ENCODE measurements at places on chromosomes 3 and 15.
A peak's percentile ranks its signal among the peaks of the same experiment; 100 is the strongest.

- DNase-seq = no peak
Measured at GRCh38 chr3:128188326-128188725, 35.0 kb downstream of the EEFSEC start.

GRCh38 chr3:185823078-185824044 lies 1.5 kb downstream of the IGF2BP2 start:
- peak; percentile 60 for DNase-seq

DNA sequence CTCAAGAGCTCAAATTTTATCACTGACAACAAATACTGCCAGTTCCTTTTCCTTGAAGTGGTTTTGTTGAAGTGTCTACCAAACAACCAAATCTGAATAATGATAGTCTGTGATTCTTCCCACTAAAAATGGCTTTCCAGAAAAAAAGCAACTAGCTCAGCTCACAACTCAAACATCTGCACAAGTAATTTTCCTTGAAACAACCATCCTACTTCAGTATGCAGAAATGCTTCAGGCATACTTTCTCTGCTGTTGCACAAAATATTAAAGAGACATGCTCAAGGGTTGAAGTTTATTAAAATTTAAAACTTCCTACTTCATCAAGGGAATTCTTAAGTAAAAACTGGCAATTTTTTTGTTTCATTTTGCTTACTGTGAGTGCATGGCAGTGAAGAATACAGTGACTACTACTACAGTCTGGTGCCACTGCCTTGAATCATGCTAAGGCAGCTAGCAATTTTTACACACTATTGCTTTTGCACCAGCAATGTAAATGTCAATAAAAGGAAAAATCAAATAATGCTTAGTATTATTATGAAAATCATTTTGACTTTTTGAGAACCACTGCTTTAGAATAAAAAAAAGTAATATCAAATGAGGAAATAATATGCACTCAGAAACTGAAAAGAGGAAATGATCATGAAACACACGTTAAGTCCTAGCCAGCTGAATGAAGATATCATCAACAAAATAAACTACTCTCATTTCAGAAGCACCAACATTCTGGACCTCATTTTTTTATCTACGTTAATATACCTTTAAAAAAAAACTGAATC lies 33.6 kb downstream of the VPS13C start:
- no peak for DNase-seq

GRCh38 chr15:82146990-82147461 lies 101.2 kb upstream of the MEX3B start:
- DNase-seq = peak; percentile 63

DNA sequence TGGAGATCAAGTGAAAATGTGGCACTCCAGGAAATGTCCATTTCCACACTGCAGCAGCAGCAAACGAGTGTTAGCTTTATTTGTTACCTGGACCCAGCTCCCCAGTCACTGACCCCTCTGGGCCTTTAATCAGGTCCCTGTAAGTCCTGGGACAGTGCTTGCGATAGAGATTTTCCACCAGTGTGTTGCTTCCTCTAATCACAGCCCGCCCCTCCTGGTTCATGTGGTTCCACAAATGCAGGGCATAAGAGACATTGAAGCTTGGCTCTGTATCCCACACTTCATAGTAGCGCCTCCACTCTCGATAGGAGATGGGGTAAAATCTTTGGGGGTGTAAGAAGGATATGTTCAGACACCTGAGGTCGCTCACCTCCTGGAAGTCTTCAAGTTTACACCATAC lies 8.0 kb downstream of the A4GNT start:
- DNase-seq = no peak

GRCh38 chr3:167487556-167487955 lies 13.7 kb upstream of the SERPINI2 start:
- DNase-seq = no peak

- DNase-seq = no peak
Measured at GRCh38 chr15:92624401-92624991, 31.1 kb downstream of the FAM174B start.

DNA sequence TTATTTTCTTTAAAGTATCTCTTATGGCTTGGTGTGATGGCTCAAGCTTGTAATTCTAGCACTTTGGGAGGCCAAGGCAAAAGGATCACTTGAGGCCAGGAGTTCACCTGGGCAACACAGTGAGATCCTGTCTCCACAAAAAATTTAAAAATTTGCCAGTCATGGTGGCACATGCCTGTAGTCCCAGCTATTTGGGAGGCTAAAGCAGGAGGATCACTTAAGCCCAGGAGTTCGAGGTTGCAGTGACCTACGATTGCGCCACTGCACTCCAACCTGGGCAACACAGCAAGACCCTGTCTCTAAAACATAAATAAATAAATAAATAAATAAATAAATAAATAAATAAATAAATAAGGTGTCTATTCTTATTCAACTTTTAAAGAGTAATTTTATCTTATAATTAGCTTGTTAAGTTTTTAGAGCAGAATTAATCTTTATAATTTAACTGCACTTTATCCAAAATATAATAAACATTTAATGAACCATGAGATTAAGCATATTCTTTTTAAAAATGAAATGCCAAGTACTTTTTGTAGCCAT lies 48.0 kb downstream of the KPNA1 start:
- no peak for DNase-seq

DNA sequence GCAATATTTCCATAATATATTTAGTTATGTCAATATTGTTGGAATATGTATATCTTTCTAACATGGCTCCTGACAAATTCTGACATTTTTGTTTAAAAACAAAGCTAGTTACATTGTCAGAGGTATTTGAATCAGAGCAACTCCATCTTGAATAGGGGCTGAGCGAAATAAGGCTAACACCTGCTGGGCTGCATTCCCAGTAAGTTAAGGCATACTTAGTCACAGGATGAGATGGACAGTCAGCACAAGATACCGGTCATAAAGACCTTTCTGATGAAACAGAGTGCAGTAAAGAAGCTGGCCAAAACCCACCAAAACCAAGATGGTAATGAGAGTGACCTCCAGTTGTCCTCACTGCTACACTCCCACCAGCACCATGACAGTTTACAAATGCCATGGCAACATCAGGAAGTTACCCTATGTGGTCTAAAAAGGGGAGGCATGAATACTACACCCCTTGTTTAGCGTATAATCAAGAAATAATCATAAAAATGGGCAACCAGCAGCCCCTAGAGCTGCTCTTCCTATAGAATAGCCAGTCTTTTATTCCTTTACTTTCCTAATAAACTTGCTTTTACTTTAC lies 30.4 kb downstream of the RPL22L1 start:
- DNase-seq = no peak

- no peak for DNase-seq
Measured at GRCh38 chr3:40689837-40690236, 165.1 kb downstream of the ZNF621 start.

DNA sequence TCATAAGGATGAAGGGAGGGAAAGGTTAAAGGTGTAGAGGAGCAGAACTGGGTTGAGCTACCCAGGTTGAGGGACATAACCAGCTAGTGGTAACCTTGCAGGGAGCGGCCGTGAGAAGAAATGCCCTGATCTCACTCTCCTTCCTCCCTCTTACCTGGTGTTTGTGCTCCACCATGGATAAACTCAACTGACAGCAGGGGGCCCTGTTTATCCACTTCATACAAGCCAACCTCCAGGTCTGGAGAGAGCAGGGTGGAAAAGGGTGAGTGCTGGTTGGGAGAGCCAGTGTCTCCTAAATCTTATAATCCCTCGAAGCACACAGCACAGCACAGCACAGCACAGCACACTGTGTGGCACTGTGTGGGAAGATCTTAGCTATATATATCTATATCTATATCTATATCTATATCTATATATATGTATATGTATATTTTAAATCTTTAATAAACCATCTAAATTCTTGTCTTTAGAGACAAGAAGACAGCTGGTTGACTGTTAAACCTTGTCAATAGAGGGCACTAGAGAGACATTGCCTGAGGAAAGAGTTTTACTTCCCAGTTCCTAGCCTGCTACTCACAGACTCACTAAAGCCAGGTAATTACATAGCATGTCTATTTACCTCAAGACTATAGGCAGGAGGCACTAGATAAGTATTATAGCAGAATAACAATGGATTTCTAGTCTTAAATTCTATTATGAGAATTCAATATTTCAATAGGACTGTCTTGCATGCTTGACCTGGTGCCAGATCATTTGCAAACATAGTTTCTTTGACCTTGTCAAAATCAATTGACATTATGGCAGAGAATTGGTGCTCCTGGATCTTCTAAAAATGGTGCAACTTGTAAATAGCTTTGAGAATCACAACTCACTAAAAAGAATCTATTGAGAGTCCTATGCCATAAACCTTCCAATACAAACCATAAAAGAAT lies 21.7 kb upstream of the FMN1 start:
- DNase-seq = peak; percentile 29

GRCh38 chr3:10242182-10243065 lies 5.8 kb upstream of the TATDN2 start:
- DNase-seq = peak; percentile 38

- no peak for DNase-seq
Measured at GRCh38 chr3:7739754-7740153, 761.9 kb upstream of the LMCD1 start.

- DNase-seq = no peak
Measured at GRCh38 chr3:181728470-181729340, 17.0 kb downstream of the SOX2 start.

GRCh38 chr3:196969134-196969659 lies 564 bp upstream of the PIGZ start:
- peak; percentile 29 for DNase-seq

DNA sequence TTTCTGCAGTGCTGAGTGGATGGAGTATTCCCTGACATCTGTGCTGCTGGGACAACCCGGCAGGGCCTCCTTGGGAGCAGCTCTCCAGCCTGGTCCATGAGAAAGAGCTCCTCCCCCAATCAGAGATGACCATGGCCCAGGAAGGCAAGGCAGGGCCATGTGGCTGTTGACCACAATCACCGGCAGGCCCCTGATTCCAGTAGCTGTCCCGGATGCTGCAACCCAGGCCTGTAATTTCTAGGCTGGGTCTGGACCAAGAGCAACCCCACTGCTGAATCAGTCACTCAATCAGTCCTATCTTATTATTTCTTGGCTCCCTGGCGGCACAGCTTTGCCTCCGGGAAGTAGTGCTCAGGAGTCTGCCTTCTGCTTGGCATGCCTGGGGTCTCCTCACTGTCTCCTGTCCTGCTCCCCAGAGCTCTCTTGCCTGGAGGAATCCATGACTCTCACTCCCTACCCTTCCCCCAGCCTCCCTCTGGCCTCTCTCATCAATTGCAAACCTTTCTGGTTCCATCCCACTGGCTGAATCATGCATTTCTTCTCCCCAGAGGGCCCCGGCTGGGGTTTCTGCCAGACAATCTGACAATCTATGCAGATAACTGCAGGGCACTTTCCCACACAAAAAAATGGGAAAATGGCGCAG lies 32.6 kb upstream of the ITGA11 start:
- DNase-seq = peak; percentile 57

- DNase-seq = no peak
Measured at GRCh38 chr15:69805248-69805953, 292.3 kb downstream of the TLE3 start.

GRCh38 chr3:95815828-95816227 lies 998.6 kb upstream of the EPHA6 start:
- DNase-seq = no peak

GRCh38 chr15:48361685-48362084 lies 30.5 kb downstream of the DUT start:
- DNase-seq = peak; percentile 65

- DNase-seq = no peak
Measured at GRCh38 chr15:57550640-57551039, 41.1 kb upstream of the MYZAP start.

DNA sequence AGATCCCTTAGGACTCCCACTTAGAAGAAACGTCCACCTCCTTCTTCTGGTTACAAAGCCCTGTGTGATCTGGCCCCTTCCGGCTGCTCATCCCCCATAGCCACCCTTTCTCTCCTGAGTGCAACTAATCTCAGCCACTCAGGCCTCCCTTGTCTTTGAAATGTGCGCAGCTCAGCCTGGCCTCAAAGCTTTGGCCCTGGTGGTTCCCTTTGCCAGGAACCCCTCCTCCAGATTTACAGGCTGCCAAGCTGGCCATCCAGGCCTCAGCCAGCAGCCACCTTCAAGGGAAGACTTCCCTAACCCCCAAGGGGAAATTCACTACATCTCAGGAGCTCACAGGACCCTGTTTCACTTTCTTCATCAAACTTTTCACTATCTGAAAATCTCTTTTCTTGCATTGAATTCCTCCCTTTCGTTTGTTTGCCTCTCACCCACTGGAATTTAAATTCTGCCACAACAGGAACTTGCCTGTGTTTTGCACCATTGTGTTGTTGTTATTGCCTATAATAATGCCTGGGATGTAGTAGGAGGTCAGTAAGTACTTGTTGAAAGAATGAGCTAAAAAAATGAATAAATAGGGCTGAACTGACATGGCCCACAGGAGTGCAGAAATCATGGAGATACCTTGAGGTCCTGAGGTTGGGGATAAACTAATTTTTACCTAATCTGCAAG lies 109.5 kb upstream of the PFN2 start:
- peak; percentile 26 for DNase-seq

DNA sequence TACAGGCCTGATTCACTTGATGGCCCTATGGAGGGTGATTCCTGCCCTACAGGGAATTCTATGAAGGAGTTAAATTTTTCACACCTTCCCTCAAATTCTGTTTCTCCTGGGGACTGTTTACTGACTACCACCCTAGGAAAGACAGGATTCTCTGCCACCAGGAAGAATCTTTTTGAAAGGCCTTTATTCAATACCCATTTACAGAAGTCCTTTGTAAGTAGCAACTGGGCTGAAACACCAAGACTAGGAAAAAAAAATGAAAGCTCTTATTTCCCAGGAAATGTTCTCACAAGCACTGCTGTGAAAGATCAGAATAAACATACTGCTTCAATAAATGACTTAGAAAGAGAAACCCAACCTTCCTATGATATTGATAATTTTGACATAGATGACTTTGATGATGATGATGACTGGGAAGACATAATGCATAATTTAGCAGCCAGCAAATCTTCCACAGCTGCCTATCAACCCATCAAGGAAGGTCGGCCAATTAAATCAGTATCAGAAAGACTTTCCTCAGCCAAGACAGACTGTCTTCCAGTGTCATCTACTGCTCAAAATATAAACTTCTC lies 43.6 kb downstream of the BLM start:
- DNase-seq = no peak

- no peak for DNase-seq
Measured at GRCh38 chr15:67805008-67805665, 20.2 kb upstream of the SKOR1 start.

GRCh38 chr15:61681038-61681418 lies 379.2 kb downstream of the VPS13C start:
- DNase-seq = no peak

DNA sequence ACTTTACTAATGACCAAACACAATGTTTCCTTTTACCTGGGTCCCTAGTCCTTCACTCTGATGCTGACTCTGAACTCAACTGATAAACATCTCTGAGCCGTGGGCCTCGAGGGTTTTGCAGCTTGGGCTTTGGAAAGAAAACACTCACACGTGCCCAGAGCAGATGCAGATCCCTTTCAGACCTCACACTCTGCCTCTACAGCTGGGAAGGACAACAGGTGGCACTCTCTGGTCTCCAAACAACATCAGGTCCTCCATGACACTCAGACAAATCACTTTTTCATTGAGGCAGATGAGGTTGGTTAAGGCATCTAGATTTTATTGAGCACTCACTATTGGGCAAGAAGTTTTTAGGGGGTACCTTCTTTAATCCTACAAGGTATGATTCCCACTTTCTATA lies 64.7 kb upstream of the NTRK3 start:
- no peak for DNase-seq

Data from cardiac fibroblast (primary cell).